Sigmoid colon (tissue), 7 donors: ENCODE measurements at places on chromosomes 6 and 20. TPM values are rescaled to one million over a fixed set of nuclear protein-coding genes. Genes with fewer than 3 reads are reported as not detected.

DNA sequence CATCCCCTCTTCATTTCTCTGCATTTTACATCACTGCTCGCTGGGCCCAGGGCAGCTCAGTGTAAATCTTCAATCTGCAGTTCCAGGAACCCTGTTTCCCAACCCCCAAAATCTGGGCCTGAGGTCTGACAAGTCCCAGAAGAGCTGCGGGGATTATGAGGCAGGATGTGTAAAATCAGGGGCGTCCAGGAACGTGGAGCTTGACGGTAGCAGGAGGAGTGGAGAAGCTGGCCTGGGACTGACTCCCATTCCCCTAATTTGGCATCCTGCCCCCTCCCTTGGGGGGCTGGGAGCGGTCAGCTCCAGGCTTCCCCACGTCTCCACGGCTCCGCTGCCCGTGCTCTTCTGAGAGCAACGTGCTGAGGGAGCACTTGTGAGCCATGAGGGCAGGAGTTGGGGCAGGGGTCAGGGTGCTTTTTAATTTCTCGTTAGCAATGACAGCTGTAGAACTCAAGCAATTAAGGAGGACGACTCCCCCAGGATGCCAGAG is 23.4 kb upstream of the VEGFA start:
- DNase-seq, result peak; percentile 68
- H3K27ac ChIP-seq, result no peak overlapping the region
- H3K4me3 ChIP-seq, result no peak overlapping the region
- no peaks in the 10 kb centered on the region for H3K27me3 ChIP-seq
- no peaks in the 10 kb centered on the region for H3K4me1 ChIP-seq
- H3K36me3 ChIP-seq, result no peaks in the 10 kb centered on the region

The PRDM13 gene
- not detected for total RNA-seq

- DNase-seq, result no peak
- H3K4me1 ChIP-seq, result no peaks in the 10 kb centered on the region
- no peaks in the 10 kb centered on the region for H3K36me3 ChIP-seq
- H3K27me3 ChIP-seq, result no peaks in the 10 kb centered on the region
- no peak overlapping the region for H3K27ac ChIP-seq
Measured at GRCh38 chr6:105949869-105950268, 136.3 kb upstream of the PRDM1 start.

- H3K4me1 ChIP-seq, result no peaks in the 10 kb centered on the region
- H3K27ac ChIP-seq, result no peak overlapping the region
- H3K27me3 ChIP-seq, result no peaks in the 10 kb centered on the region
- DNase-seq, result no peak
- H3K36me3 ChIP-seq, result no peaks in the 10 kb centered on the region
- no peak overlapping the region for H3K4me3 ChIP-seq
Measured at GRCh38 chr6:167455371-167455770, 130.5 kb downstream of the TTLL2 start.

The DHX16 gene
- total RNA-seq, result 22.8 TPM

The FABP7 gene
- total RNA-seq, result not detected

DNA sequence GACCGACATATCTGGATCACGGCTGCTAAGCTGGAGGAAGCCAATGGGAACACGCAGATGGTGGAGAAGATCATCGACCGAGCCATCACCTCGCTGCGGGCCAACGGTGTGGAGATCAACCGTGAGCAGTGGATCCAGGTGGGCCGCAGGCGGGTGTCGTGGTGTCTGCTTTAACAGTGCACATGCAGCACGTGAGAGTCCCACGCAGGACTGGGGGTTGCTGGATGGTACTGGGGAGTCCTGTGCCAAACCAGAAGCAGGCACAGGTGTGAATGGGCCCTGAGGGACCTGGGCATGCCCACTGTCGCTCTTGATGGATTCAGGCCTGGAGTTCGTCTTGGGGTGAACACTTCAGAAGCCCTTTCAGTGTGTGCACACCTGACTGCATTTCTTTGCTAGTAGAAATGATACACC is 24.6 kb upstream of the C20orf204 start:
- no peak overlapping the region for H3K4me3 ChIP-seq
- no peak overlapping the region for H3K27ac ChIP-seq
- no peak for DNase-seq
- no peaks in the 10 kb centered on the region for H3K4me1 ChIP-seq

DNA sequence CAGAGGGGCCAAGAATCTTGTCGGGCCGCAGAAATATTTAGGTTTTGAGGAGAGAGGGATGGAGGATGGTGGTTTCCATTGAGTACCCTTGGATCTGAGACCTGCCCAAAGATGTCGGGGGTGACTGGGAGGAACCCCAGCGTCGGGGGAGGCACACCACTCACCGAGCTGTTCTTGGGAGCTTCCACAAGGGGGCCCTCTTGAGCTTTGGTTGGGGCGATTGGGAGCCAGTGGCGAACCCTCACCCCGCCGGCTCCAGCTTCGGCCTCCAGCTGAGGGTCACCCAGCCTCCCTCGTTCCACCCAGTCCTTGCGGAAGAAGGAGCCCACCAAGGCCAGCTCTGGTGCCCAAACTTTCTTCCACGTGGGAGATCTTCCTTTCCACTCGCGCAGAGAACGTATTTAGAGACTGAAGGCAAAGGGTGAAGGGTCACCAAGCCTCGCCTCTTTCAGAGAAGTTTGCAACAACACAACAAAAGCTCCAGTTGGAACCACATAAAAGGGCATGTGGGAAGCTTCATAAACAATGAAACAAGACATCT is 33.6 kb downstream of the APCDD1L start:
- no peaks in the 10 kb centered on the region for H3K27me3 ChIP-seq
- H3K36me3 ChIP-seq, result no peaks in the 10 kb centered on the region
- peak overlapping the region; percentile 81 for H3K27ac ChIP-seq
- H3K4me1 ChIP-seq, result peaks cover 21% of the 10 kb centered on the region

The BACH2 gene
- total RNA-seq, result 4.6 TPM

- H3K36me3 ChIP-seq, result no peaks in the 10 kb centered on the region
- no peaks in the 10 kb centered on the region for H3K4me1 ChIP-seq
- H3K27me3 ChIP-seq, result no peaks in the 10 kb centered on the region
Measured at GRCh38 chr6:121223930-121224329, 110.3 kb downstream of the TBC1D32 start.

The ENTPD6 gene
- 48.2 TPM for total RNA-seq

The RBBP8NL gene
- total RNA-seq, result not detected

DNA sequence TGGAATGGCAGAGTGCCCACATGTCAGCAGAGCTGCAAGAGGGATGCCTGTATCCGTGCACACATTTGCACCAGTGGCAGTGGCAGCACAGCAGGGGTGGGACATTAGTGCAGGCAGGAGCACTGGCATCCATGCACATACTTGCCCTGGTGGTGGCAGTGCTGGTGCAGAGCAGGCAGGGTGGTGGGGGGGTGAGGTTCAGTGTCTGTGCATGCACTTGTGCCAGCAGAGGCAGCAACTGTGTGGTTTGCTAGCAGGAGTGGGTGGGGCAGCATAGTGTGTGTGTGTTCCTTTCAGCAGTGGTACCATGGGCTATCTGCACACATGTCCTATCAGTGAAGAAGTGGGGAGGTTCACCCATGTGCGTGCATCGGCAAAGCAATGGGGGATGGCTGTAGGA is 151.6 kb downstream of the EPM2A start:
- no peaks in the 10 kb centered on the region for H3K4me1 ChIP-seq
- H3K27me3 ChIP-seq, result no peaks in the 10 kb centered on the region
- no peaks in the 10 kb centered on the region for H3K36me3 ChIP-seq
- DNase-seq, result no peak
- H3K4me3 ChIP-seq, result no peak overlapping the region
